IPS DF 19.7 (cell line): ENCODE measurements at places on chromosomes 12 and 14.

GRCh38 chr14:85856430-85856829 is 326.5 kb downstream of the FLRT2 start:
- no peak for DNase-seq

DNA sequence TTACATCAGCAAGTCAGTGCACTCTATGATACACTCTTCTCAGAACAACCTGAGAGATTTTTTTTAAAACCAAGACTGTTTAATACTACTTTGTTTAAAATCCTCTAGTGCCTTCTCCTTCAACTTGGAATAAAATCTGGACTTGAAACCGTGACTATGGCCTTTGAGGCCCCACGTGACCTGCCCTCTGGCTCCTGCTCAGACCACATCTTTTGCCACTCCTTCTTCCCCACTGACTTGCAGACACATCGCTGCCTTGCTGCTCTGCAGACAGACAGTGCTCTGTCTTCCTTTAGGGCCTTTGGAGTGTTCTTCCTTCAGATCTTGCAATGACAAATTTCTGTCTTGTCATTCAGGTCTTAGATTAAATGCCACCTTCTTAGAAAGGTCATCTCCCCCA is 48.5 kb downstream of the TTC8 start:
- DNase-seq = no peak

DNA sequence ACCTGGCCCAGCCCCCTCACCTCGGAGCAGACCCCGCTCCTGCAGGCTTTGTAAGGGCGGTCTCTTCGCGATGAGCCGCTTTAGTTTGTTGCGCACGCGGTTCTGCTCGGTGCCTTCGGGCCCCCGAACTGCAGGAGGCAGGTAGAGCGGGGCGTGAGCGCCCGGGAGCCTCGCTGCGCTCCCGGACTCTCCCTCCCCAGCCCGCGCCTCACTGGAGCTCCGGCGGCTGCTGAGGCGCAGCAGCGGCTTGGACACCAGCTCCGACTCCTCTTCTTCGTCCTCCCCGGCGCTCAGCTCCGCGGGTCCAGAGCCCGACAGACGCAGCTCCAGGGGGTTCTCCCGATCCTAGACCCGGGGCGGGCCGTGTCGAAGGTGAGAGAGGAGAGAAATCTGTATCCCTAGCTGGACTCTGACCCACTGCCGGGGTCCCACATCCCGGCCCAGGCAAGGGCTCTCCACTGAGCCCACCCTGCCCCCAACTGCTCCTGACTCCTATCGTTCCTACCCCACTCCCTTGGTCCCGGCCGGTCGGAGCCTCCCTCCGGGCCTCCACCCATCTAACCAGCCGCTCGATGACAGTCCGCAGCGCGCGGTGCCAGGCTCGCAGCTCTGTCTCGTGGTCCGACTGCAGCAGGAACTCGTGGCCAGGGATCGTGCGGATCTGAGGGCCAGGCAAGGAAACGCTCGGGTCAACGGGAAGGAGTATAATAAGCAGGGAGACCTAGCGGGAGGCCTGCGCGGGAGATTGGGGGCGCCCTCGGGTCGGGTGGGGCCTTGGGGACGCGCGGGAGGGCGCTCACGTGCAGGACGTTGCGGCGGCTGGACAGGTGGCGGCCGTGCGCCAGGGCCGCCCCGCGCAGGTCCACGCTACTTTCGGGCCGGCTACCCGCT is 4.2 kb downstream of the ARHGAP9 start:
- no peak for DNase-seq

GRCh38 chr12:60522684-60523400 is 927.0 kb downstream of the SLC16A7 start:
- no peak for DNase-seq

DNA sequence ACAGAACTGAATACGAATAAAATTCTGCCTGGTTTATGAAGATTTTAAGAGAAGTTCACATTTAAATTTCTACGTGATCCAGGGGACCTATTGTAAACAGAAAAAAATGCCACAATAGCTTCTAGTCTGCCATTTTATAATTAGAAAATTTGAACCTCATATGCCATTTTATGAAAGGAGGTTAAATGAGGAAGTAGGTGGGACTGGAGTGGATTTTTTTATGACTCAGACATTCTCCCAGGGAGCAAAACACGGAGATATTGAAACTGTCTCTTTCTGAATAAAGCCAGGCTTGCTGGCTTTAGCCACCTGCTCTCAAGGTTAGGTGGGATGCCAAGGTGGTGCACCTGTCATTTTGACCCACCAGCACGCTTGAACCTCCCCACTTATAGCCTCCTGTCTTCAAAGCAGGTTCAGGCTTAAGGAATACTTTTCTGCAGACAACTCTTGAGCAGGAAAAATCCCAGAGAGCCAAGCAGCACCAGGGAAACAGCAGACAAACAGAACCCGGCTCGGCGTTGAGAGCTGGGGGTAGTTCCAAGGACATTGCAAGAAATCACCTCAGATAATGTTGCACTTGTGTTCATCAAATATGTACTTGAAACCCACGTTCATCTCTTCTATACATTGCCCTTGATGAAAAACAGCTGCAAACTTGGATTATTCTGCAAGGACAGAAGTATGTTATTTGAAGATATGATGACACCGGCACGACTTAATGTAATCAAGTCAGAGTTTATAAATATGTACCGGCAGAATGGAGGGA is 203.7 kb downstream of the PPM1H start:
- DNase-seq = no peak
